ENCODE measurements at places on chromosomes 4 and X. TPM values are rescaled to one million over a fixed set of nuclear protein-coding genes. Genes with fewer than 3 reads are reported as not detected.

The BCORL1 gene
- 2.7 TPM for total RNA-seq

The TMPRSS11A gene
- not detected for total RNA-seq

- no peak for DNase-seq
These were observed 427.9 kb downstream of the STIM2 start for GRCh38 chr4:27288496-27288895.

GRCh38 chr4:15901998-15902397, 36.5 kb downstream of the FGFBP1 start:
- no peak for DNase-seq

DNA sequence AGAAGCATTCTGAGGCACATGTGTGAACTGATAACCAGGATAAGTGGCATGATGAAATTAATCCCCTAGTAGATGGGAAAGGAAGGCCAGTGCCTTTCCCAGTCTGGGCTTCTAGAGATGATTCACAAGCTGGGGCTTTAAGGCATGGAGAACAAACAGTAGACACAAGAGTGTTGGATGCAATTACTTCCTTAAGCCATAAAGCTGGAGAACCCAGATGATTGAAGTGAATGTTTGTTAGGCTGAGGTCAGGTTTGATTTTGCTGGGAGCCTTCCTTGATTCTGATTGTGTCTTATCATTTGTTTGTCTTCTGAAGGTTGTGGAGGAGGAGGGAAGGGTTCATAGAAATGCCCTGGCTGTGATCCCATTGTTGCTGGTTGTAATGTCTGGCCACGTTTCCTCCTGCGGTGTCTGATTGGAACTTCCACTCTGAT, 125.2 kb downstream of the NHS start:
- DNase-seq: no peak

DNA sequence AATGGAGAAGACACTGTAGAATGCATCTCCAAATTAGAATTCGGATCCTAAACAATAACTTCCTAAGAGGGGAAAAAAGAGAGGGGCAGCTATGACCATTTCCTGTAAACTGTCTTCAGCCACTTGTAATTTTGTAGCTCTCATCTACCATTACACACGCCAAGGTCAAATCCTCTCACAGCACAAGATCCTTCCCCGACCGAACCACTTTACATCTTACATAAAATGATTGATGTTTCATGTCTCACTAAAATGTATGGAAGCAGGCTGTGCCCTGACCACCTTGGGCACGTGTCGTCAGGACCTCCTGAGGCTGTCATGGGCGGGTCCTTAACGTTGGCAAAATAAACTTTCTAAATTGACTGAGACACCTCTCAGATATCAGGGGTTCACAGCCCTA, 24.1 kb upstream of the PBDC1 start:
- DNase-seq: peak; percentile 33

DNA sequence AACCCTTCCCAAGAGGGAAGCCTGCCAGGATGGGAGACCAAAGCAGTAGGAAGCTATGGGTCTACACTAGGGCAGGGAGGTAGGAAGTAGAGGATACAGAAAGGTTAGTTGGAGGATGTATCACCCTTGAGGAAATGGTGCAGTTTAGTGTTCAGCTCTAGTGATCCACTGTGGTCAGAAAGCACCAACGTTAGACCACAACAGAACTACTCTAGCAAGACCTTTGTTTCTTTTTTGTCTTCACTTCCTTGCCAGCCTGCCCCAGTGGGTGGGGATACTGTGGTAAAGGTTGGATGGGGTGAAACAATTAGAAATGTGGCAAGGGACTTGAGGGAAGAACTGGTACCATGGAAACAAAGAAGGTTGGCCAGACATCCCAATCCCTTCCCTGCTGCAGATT, 83.3 kb downstream of the DDIT4L start:
- DNase-seq: no peak

DNA sequence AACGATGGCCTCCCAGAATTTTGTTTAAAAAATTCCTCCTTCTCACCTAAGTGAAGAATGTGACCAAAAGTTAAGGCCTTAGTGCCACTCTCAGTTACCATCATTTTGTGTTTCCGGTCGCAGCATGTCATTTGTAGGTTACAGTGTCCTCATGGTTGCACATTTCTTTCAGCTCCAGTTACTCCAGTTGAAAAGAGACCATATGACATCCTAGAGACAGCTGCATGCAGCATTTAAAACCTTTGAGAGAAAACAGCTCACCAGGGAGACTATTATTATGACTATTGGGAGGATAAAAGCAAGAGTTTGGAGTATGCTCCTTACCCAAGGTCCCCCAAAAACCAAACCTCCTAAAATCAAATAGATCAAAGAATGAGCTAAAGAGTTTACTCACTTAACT, 45.8 kb downstream of the MGARP start:
- no peak for DNase-seq
